CD14-positive monocyte (primary cell): ENCODE measurements at places on chromosomes 13 and 19. TPM values are rescaled to one million over a fixed set of nuclear protein-coding genes. Genes with fewer than 3 reads are reported as not detected.

The KL gene
- polyA plus RNA-seq = 1.4 TPM

The NCCRP1 gene
- not detected for polyA plus RNA-seq

The TMIGD2 gene
- 0.26 TPM for polyA plus RNA-seq

The SELENOV gene
- polyA plus RNA-seq = not detected in 2 replicates

The NOVA2 gene
- polyA plus RNA-seq = not detected in 2 replicates

DNA sequence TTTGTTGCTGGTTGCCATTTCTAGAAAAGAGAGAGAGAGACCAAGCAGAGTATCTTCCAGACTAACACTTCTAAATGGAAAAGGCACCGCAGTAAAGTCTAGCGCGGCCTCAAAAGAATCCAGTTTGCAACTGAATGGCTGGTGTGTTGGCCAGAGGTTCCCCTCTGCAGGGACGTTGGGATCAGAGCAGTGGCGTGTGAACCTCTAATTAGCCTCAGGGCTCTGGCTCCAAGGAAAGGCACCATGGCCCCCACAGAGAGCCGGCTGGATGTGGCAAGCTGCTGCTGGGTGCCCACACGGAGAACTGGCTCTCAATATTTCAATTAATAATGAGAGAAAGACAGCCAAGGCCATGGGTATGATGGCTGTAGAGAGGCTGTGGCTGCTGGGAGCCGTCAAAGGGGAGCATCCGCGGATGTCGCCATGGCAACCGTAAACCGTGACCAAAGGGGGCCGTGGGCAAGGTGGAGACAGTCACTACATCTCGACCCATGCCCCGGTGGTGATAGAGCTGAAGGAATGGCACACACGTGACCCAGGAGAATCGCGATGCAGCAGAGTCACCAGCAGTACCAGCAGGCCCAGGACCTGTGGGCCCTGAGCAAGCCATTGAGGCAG is 9.5 kb downstream of the VSTM2B start:
- no peaks in the 10 kb centered on the region for H3K36me3 ChIP-seq
- no peak overlapping the region for H3K27ac ChIP-seq
- no peak for DNase-seq
- H3K27me3 ChIP-seq = peaks cover 2% of the 10 kb centered on the region
- H3K4me1 ChIP-seq = no peaks in the 10 kb centered on the region

DNA sequence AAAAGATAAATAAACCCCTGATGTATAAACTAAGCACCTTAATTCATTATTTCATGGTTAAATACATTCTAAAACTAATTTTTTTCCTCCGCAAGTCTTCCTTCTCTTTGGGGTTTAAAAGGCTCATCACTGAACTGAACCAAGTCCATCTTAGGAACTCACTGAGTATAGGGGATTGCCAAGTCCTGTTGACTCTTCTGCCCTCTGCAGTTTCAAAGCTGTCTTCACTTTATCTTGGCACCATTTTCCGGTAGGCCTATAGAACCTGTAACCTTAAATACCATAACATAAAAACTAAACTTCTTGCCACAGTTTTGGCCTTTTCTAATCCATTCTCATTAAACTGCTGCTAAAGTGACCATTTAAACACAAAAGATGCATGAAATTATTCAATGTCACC is 66.5 kb upstream of the USPL1 start:
- H3K27me3 ChIP-seq = no peaks in the 10 kb centered on the region

- peak; percentile 75 for DNase-seq
- H3K36me3 ChIP-seq = peaks cover 27% of the 10 kb centered on the region
- peak overlapping the region; percentile 67 for H3K4me3 ChIP-seq
Observed at GRCh38 chr19:16382775-16383543, 58.3 kb downstream of the KLF2 start.

- no peak overlapping the region for H3K4me3 ChIP-seq
- peaks cover 36% of the 10 kb centered on the region for H3K4me1 ChIP-seq
- H3K27ac ChIP-seq = no peak overlapping the region
- peaks cover 39% of the 10 kb centered on the region for H3K36me3 ChIP-seq
- H3K27me3 ChIP-seq = no peaks in the 10 kb centered on the region
Observed at GRCh38 chr19:48970923-48971395, 5.8 kb downstream of the FTL start.

DNA sequence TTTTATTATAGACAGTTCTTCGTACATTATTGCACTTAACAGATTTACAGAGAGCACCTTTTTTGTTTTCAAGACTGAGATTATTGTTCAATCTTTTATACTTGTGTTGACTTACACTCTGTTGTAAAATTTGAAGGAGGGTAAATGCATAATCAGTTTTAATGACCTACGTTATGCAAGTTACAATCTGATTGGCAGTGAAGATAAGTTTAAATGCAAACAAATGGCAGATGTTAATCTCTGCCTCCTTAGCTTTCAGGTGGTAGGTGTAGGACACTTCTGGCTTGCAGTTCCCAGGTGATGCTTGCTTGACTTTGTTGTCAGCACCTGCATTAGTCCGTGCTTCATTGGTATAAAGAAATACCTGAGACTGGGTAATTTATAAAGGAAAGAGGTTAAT is 424.9 kb downstream of the FGF9 start:
- no peak for DNase-seq
- no peak overlapping the region for H3K4me3 ChIP-seq
- no peaks in the 10 kb centered on the region for H3K27me3 ChIP-seq
- H3K4me1 ChIP-seq = no peaks in the 10 kb centered on the region
- H3K27ac ChIP-seq = no peak overlapping the region

- H3K27me3 ChIP-seq = no peaks in the 10 kb centered on the region
- no peak overlapping the region for H3K27ac ChIP-seq
- no peak overlapping the region for H3K4me3 ChIP-seq
- DNase-seq = no peak
- H3K36me3 ChIP-seq = no peaks in the 10 kb centered on the region
Observed at GRCh38 chr13:44334751-44335150, 38.9 kb upstream of the SERP2 start.

- peaks cover 15% of the 10 kb centered on the region for H3K27me3 ChIP-seq
- H3K36me3 ChIP-seq = no peaks in the 10 kb centered on the region
- H3K4me1 ChIP-seq = peaks cover 76% of the 10 kb centered on the region
- no peak within 1 kb of the TSS for H3K27ac ChIP-seq
Observed at GRCh38 chr19:45498411-45499195, at the start of gene PPM1N. TSS of gene PPM1N (plus strand) at chr19:45498443. CDS start at chr19:45498473, 30 bp downstream.

- H3K27ac ChIP-seq = no peak overlapping the region
- no peak for DNase-seq
- H3K27me3 ChIP-seq = peaks cover 19% of the 10 kb centered on the region
- H3K4me1 ChIP-seq = no peaks in the 10 kb centered on the region
- peak overlapping the region; percentile 7 for H3K4me3 ChIP-seq
- no peaks in the 10 kb centered on the region for H3K36me3 ChIP-seq
Observed at GRCh38 chr19:5339950-5340636, 519 bp downstream of the PTPRS start.

DNA sequence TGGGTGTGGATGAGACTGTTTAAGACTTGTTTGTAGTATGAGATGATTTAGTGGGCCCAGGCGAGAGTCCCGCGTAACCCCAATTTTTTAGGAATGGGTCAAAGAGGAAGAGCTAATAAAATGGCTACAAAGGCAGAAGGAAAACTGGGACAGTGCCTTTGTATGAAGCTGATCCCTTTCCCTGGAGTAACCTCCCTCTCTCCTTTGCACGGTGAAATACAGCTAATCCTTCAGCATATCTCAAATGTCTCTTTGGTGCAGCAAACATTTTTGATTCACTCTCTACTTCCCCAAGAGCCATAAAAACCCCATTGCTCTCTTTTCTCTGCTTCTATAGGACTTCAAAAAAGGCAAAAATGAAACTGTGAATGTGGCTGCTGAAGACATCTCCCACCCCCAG is 473.8 kb downstream of the KLF5 start:
- H3K27ac ChIP-seq = no peak overlapping the region
- H3K36me3 ChIP-seq = no peaks in the 10 kb centered on the region
- H3K27me3 ChIP-seq = no peaks in the 10 kb centered on the region
- no peaks in the 10 kb centered on the region for H3K4me1 ChIP-seq

DNA sequence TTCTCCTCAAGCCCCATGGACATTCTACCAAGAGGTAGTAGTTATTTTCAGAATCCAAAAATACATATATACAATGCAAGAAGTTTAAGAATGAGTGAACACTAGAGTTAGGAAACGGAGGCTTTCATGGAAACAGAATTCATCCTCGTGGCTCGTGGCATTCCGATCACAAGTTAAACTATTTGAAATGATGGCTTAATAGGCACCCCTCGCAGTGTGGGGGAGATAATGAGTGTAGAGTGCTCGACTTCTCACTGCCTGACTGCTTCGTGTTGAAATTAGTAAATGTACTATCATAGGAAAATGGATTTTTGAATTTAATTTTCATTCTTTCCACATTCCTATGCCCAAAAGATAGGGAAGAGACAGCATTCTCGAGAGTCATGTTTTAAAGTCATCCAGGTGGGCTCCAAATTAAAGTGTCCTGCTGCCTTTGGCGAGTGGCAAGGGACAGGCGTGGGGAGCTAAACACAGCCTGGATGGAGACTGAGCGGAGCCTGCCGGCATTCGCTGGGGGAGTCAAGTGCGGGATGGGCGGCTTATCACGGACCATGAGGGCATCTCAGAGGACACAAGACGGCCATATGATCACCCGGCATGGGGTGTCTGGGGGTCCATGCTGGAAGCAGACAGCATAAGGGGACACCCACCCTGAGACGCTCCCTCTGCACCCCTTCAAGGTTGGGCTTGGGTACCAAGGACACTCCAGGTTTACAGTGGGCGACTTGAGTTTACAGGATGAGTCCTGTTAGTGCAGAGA is 165.2 kb downstream of the TEX29 start:
- H3K4me3 ChIP-seq = no peak overlapping the region
- DNase-seq = no peak
- no peaks in the 10 kb centered on the region for H3K36me3 ChIP-seq
- no peaks in the 10 kb centered on the region for H3K4me1 ChIP-seq
- no peak overlapping the region for H3K27ac ChIP-seq

DNA sequence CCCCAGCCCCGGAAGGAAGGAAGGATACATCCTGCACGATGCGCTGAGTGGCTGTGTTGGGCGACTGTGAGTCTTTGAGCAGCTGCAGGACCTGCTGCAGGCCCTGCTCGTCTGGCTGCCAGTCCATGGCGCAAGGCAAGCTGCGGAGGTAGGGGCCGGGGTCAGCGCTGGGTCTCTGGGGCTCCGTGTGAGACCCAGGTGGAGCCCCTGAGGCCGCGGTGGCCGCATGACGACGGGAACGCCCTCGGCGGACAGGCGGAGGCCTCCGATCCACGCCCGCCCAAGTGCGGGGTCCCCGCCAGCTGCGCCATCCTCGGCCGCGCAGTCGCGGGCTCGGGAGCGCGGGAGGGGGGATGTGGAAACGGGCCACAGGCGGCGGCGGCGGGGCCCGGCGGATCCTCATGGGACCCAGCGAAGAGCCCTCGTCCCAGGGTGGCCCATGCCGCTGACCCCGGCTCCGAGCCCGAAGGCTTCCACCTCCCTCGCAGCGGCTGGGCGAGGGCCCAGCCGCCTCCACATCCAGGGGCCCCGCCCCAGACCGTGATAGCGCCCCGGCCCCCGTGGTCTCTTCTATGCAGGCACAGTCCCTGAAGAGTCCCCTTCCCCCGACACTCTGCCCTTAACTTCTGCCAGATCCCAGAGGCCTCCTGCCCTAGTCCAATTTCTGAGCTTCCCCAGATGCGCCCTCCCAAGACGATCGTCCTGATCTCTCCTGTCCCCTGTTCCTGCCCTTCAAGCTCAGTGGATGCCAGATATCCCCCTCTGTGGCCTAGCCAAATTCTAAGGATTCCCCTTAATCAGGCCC is 2.7 kb downstream of the TNPO2 start:
- peaks cover 34% of the 10 kb centered on the region for H3K4me1 ChIP-seq
- H3K4me3 ChIP-seq = peak overlapping the region; percentile 49
- no peaks in the 10 kb centered on the region for H3K27me3 ChIP-seq

DNA sequence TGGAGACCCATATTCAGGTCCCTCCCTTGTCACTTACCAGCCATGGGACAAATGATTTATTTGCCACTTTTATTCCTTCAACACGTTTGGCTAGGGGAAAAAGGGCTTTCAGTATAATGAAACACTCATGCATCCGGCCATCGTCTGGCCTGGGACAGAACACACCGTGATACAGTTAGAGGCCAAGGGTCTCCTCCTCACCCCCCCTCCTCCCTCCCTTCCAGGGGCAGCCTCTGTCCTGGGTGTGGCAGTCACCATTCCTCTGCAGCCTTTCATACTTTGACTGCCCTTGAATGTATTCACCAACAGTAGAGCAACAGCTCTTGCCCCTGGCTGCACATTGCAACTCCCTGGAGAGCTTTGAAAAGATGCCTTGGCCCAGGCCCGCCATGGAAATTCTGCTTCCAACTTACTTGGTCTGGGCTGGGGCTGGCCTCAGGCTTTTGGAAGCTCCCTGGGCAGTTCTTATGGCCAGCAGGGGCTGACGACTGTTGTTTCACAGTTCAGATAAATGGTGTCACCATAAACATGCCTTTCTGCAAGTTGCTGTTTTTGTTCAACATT is 3.0 kb downstream of the PAK4 start:
- H3K27me3 ChIP-seq = no peaks in the 10 kb centered on the region
- peaks cover 21% of the 10 kb centered on the region for H3K4me1 ChIP-seq
- H3K27ac ChIP-seq = no peak overlapping the region
- no peak overlapping the region for H3K4me3 ChIP-seq

DNA sequence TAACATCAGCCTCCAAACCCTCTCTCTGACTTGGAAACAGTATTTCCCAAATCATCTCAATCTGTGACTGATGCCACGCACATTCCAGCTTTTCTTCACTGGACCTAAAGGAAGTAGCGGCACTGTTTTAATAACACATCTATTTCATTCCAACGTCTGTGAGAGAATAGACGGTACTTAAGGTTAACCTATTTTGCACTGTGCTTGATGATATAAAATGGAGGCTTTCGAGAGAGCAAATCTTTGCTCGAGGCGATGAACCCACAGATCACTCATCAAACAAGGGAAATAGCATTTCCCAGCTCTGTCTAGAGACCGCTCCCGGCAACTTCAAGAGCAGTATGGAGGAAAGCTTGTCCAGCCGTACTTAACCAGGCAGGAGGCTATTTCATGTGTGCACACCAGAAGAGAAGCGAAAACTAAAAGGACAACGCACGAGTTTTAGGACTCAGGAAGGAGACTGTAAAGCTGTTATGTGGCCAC is 2.9 kb downstream of the UBL3 start:
- H3K27me3 ChIP-seq = no peaks in the 10 kb centered on the region
- H3K4me1 ChIP-seq = peaks cover 19% of the 10 kb centered on the region
- H3K4me3 ChIP-seq = peak overlapping the region; percentile 88
- DNase-seq = no peak
- no peaks in the 10 kb centered on the region for H3K36me3 ChIP-seq

GRCh38 chr13:79541426-79542049 is 60.6 kb downstream of the NDFIP2 start:
- no peak overlapping the region for H3K4me3 ChIP-seq
- no peaks in the 10 kb centered on the region for H3K36me3 ChIP-seq
- H3K4me1 ChIP-seq = no peaks in the 10 kb centered on the region
- no peak overlapping the region for H3K27ac ChIP-seq

DNA sequence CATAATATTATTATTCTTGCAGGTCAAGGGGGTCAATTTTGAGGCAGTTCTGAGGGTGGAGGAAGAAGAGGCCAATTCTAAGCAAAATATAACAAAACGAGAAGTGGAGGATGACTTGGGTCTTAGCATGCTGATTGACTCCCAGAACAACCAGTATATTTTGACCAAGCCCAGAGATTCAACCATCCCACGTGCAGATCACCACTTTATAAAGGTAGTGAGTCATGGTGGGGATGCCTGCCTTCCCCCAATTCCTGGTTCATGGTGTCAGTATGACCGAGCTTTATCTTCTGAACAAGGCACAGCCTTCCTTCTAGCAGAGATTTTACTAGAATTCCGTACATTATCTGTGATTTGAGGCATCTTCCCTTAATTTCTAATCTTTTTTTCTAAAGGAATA is 9.4 kb upstream of the DCUN1D2 start:
- no peak overlapping the region for H3K4me3 ChIP-seq
- no peak for DNase-seq
- no peaks in the 10 kb centered on the region for H3K4me1 ChIP-seq
- H3K27me3 ChIP-seq = no peaks in the 10 kb centered on the region
- no peak overlapping the region for H3K27ac ChIP-seq
- H3K36me3 ChIP-seq = peaks cover 100% of the 10 kb centered on the region

GRCh38 chr19:42380155-42380554 is 9.9 kb downstream of the CNFN start:
- no peaks in the 10 kb centered on the region for H3K36me3 ChIP-seq
- H3K27ac ChIP-seq = no peak overlapping the region
- no peaks in the 10 kb centered on the region for H3K27me3 ChIP-seq
